Stimulated activated CD8-positive, alpha-beta memory T cell treated with anti-CD3 and anti-CD28 coated beads, Interleukin-7, amount 100 ng/mL, for 24 hours (primary cell): ENCODE measurements at places on chromosomes 1 and 21.

DNA sequence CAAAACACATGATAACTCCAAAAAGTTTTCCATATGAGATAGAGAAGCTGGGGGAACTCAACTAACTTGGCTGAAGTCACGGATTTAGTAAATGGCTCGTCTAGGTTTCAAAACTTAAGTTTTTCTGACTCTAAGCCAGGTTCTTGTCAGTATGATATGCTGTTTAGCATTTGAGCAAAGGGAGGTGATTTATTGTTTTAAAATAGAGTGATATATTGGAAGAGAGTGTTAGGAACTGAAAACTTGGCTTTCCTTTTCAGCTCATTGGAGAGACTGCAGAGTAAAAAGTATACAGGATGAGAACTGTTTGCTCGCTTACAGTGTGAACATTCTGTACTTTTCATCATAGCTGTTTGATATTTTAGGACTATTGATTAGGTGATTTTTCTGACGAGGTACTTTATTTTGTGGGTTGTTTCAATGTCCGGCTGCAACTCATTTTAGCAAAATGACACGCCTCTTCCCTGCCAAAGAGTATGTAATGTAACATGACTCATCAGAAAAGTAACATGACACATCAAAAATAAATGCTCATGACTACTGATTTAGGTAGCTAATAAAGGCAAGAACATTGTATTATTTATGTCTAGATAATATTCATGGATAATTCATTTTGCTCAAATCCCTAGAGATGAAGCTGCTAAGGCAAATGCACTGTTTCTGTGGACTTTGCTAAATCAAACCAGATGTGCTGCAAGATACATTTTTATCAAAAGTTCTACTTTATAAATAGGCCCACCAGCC lies 355.1 kb downstream of the GPATCH2 start:
- DNase-seq: no peak

- no peak for DNase-seq
These were observed 154.8 kb upstream of the ETV3 start for GRCh38 chr1:157292809-157293564.

- no peak for DNase-seq
These were observed 120.6 kb downstream of the KCNJ15 start for GRCh38 chr21:38377165-38378088.

- peak; percentile 58 for DNase-seq
These were observed 1.9 kb downstream of the EEIG2 start for GRCh38 chr1:108561689-108562326.

GRCh38 chr1:205954819-205955404 lies 11.7 kb upstream of the SLC26A9 start:
- DNase-seq: no peak

- DNase-seq: no peak
These were observed 10.6 kb downstream of the SASS6 start for GRCh38 chr1:100122177-100122576.

DNA sequence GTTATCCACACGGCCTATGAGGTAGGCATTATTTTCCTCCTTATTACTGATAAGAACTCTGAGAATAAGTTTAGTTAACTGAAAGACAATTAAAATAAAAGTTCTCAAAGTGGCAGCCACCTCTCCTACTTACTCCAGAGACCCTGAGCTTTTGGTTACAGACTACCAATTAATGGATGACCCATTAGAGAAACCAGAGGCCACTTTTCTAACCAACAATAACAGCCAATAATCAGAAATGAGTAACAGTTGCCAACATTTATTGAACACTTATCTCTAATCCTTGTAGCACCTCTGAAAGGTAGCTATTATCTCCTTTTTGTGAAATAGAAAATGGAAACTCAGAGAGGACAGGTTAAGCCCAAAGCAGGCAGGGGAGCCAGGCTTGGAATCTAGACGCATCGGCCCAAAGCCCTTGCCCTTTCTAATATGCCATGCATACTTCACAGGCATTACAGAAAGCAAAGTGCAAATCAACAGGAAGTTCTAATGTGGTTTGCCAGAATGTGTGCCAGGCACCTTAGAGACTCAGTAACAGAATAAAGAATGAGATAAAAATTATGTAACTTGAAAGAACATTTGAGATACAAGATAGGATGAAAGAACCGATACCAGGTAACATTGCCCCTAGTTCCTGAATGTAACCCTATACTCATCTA lies 50.0 kb downstream of the BEND5 start:
- no peak for DNase-seq

- DNase-seq: no peak
These were observed 46.5 kb downstream of the OMA1 start for GRCh38 chr1:58500043-58500442.

DNA sequence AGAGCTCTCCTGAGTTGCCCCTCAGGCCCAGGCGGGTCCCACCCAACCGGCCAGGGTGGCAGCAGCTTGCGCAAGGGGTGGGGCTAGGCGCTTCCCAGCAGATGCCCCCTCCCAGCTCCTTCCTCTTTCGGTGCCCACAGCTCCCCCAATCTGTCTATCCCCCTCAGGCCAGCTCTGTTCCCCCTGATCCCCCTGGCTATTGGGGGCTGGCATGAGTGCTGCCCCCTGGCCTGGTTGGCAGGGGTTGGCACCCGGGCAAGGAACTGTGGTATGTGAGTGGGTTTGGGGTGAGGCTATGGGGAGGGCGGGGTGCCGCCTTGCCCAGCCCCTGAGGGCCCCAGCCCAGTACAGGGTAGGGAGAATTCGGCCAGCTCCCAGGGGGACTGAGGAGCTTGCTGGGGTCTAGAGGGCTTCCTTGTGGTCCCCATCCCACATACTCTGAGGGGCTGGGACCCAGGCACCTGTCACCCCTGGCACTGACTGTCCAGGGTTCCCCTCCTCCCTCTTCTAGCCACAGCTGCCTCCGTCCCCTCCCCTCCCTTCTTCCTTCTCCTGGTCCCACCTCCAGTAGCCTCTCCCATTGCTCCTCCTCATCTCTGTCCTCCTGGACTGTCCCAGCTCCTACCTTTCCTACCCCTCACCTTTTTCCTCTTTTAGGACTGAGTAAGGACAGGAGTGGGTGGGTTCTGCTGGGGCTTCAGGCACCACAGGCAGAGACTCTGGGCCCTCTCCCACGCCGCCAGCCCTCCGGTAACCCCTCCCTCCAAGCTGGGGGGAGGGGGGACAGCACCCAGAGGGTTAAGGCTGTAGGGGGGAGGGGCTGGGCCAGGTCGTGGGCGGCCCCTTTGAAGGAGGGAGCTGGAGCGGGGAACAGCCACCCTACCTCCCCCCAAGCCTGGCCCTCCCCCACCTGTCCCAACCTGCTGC lies 5.7 kb downstream of the ZBTB7B start:
- DNase-seq: no peak

GRCh38 chr1:226111098-226111882 lies 48.8 kb downstream of the H3-3A start:
- no peak for DNase-seq

DNA sequence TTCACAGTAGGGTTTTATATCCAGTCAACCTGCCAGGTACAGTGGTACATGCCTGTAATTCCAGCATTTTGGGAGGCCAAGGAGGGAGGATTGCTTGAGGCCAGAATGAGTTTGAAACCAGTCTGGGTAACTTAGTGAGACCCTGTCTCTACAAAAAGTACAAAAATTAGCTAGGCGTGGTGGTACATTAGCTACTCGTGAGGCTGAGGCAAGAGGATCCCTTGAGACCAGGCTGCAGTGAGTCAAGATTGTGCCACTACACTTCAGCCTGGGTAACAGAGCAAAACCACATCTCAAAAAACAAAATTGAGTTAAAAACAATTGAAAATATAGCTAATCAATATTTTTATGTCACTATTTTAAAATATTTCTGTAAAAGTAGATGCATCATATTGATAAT lies 33.2 kb downstream of the DDI2 start:
- DNase-seq: no peak

- DNase-seq: no peak
These were observed 108.9 kb downstream of the LBR start for GRCh38 chr1:225318706-225319575.

DNA sequence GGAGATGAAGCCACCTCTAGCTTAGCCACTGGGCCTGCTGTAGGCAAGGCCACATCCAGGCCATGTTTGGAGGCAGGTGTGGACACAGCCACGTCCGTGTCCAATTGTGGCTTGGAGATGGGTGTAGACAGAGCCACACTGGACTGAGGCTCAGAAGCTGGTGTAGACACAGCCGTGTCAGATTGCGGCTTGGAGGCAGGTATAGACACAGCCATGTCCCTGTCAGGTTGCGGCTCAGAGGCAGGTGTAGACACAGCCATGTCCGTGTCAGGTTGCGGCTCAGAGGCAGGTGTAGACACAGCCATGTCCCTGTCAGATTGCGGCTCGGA lies 2.2 kb downstream of the PERM1 start:
- no peak for DNase-seq

- no peak for DNase-seq
These were observed 147.6 kb downstream of the ADSS2 start for GRCh38 chr1:244304156-244304555.

DNA sequence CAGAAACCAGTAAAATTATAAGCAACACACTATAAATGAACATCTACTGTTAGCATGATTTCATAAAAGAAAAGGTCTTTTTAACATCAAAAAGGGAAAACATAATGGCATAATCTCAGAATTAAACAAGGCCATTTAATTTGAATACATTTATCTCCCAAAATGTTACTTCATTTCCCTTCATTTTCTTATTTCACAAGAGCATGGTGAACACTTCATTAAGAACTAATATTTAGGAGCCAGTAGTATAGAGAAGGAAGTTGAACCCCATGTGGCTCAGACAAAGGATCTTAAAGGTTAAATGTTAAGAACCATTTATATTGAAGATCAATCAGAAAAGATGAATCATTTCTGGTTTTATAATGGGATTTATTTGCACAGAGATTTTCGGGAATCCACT lies 981.7 kb downstream of the TTLL7 start:
- DNase-seq: no peak
